Activated T-helper 1 cell treated with Interleukin-2 at 50 U/mL for 16 hours (primary cell): ENCODE measurements at places on chromosomes 3 and 15.

- DNase-seq = no peak
Measured at GRCh38 chr3:150144191-150144708, 173.6 kb upstream of the PFN2 start.

- DNase-seq = no peak
Measured at GRCh38 chr3:188573291-188573940, 419.5 kb downstream of the LPP start.

- no peak for DNase-seq
Measured at GRCh38 chr15:63015618-63016017, 26.9 kb upstream of the TPM1 start.

DNA sequence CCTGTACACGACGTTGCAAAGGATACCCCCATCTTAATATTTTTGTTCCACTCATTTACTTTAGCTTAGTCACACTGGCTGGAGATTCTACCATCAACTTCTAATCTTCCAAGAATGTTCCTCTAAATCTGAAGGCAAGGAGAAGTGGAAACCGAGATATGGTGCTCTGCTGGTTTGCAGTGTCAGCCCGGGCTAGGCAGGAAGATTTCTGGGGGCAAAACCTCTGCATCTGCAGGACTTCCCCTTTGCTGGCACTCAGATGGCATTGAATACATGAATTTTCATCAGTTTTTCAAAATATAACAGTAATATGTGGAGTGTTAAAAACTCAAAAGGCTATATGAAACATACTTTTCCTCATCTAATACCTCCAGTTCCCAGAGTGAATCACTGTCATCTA lies 240.4 kb downstream of the RPLP1 start:
- no peak for DNase-seq

DNA sequence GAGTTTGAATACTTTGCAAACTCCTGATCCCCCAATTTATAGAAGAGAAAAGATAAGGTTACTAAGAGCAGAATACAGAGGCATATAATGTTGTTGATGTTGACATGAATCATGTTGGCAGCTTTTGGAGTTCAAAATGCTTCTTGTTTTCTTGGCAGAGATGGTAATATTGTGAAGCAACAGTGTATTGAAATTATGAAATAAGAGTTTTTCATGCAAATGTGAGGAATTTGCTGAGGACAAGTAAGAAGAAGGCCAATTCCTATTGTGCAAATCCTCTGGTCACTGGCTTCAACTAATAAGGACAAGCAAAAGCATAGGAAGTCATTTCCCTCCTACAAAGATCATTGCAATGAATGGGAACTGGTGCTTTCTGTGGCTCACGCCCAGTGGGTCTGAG lies 126.9 kb upstream of the CHL1 start:
- no peak for DNase-seq

GRCh38 chr15:69172847-69173246 lies 12.4 kb downstream of the GLCE start:
- DNase-seq = no peak

- no peak for DNase-seq
Measured at GRCh38 chr3:3798631-3799113, 559 bp upstream of the LRRN1 start.

- DNase-seq = no peak
Measured at GRCh38 chr15:66008940-66009562, 139.8 kb downstream of the RAB11A start.

DNA sequence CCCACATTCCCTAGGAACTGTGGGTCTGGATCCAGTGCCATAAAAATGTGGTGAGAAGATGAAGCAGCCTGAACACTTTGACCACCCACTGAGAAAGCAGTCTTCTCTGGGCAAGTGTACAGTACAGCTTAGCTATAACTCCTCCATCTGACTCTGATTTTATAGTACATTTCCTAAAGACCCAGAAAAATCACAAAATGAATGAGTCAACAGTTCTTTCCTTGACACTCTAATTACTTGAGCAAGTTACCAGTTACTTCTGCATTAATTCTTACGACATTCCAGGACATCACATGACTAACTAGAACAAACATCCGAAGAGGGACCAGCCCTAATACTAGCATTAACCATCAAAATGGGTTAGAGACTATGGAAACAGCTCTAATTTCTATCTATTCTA lies 148.1 kb upstream of the PEX5L start:
- no peak for DNase-seq

GRCh38 chr3:127258733-127259132 lies 29.1 kb downstream of the PRR20G start:
- no peak for DNase-seq

GRCh38 chr3:77256584-77257503 lies 216.9 kb downstream of the ROBO2 start:
- DNase-seq = no peak

- no peak for DNase-seq
Measured at GRCh38 chr3:11246663-11246970, 25.6 kb upstream of the ATG7 start.

DNA sequence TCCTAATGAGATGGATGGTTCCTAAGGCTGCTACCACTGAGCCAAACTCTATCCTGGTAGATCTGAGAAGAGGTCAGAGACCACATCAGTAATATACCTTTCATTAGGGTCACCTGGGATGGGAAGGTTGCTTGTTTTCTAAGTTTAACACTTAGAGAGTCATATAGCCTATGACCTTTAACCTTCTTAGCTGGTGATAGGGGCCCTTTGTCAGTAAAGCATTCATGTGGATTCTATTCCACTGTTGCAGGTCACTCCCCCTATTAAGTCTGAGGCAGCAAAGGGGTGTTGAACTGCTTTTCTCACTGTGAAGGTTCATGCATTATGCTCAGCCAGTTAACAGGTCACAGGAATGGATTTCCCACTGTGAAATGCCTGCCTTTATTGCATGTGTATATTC lies 6.1 kb upstream of the ZNF609 start:
- DNase-seq = no peak

- no peak for DNase-seq
Measured at GRCh38 chr15:80264031-80264430, 12.0 kb upstream of the CTXND1 start.

DNA sequence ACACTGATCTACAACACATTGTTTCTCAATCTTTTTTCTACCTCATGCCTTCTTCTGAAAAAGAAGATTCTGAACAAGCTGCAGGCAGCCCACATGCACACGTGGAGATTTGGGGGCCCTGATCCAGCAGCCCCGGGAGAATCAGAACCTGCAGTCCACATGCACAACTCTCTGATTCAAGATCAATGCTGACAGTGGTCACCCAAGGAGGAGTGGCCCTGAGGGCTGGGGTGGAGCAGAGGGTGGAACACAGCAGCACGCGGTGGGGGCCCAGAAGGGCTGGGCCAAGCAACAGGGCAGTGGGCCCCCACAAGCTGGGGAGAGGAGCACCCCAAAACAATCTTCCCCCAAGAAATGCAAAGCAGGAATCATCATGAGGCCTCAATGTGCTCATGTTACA lies 202.1 kb upstream of the NSMCE3 start:
- DNase-seq = no peak

- DNase-seq = no peak
Measured at GRCh38 chr15:70062321-70062956, 35.3 kb downstream of the TLE3 start.

GRCh38 chr3:188539631-188540194 lies 385.8 kb downstream of the LPP start:
- no peak for DNase-seq

DNA sequence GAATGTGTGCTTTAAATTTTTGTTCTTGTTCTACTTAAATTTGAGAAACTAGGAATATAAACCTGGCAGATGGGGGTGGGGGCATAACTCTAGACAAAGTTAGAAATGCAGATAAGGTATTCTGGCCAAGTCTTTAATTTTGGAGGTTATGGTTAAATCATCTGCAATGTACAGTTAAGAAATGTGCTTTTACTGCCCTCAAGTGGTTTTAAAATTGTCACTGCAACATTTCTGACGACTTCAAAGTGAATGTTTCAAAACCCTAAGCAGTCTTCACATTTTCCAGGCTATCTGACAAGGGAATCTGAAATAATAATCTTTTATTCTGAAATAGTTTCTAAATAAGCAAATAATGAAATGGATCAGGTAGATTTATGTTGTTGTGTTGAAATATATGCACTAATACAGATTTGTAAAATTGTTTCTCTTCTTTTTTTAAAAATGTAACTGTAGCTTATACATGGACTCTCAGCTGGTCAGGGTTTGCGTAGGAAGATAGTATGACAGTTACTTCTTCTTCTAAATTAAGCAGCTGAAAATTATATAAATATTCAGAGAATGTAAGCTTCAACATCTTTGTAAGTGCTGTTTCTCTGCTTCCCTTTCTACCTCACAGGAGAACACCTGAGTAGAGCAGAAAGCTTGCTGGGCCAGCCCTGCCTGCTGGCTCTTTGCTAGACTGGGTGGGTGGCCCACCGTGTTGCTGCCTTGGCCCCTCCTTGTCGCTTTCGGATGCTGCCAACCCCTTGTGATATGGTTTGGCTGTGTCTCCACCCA lies 45.0 kb downstream of the SUCNR1 start:
- DNase-seq = no peak

GRCh38 chr15:71225851-71226250 lies 110.6 kb downstream of the THSD4 start:
- no peak for DNase-seq

GRCh38 chr3:121152573-121152972 lies 244.6 kb downstream of the STXBP5L start:
- no peak for DNase-seq

- DNase-seq = no peak
Measured at GRCh38 chr3:40169983-40170382, 139.5 kb upstream of the EIF1B start.

- no peak for DNase-seq
Measured at GRCh38 chr15:100692246-100692645, 89.9 kb downstream of the ASB7 start.

- DNase-seq = no peak
Measured at GRCh38 chr15:92020804-92021203, 167.3 kb downstream of the SLCO3A1 start.

DNA sequence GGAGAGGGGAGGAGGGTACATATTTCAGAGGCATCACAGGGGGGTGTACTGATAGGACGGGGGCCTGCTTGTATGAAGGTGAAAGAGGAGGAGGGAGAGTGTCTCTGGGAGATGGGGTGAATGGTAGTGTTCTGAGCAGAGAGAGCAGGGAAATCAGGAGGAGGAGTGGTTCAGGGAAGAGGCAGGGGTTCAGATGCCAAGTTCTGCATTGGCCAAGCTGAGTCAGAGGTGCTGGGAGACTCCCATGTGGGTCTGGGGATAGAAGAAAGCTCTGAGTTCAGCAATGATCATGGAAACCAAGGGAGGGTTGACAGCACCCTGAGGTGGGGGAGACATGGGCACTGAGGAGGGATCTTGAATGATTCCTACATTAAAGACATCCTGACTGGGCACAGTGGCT lies 3.0 kb downstream of the CYP8B1 start:
- no peak for DNase-seq
